ENCODE measurements at places on chromosomes 11 and 22.
A peak's percentile ranks its signal among the peaks of the same experiment; 100 is the strongest.

GRCh38 chr11:95461858-95462257 is 230.9 kb upstream of the SESN3 start:
- no peak for DNase-seq

DNA sequence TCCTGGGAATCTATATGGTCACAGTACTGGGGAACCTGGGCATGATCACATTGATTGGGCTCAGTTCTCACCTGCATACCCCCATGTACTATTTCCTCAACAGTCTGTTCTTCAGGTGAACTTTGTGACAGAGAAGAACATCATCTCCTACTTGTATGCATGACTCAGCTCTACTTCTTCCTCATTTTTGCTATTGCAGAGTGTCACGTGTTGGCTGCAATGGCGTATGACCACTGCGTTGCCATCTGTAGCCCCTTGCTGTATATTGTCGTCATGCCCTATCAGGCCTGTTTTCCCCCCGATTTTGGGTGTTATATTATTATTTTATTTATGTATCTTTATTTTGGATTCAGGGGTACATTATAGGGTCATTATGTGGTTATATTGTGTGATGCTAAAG is 2.4 kb upstream of the OR8G1 start:
- peak; percentile 26 for DNase-seq

DNA sequence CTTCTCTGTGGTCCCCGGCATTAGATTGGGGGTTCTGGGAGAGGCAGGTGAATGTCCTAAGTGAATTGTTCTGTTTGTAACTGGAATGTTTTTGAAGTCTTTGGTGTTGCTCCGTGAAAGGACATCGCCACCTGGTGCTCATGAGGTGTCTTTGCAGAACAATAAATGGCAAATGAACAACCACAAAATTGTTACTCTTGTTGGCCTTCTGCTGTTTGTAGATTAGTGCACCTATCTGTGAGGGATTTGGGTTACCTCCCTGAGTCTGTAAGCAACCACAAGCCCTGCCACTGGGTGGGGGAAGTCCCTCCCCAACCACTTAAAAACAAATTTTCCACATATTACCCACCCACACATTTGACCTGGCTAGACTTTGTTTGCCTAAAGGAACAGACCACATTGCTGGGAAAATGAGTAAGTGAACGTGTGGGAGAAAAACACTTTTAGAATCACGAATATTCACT is 4.7 kb downstream of the MPEG1 start:
- peak; percentile 61 for DNase-seq

GRCh38 chr11:100936781-100937180 is 192.8 kb downstream of the PGR start:
- DNase-seq, result no peak

GRCh38 chr22:37571258-37571991 is 8.5 kb downstream of the LGALS2 start:
- no peak for DNase-seq

- DNase-seq, result no peak
These were observed 77.7 kb downstream of the PTPRJ start for GRCh38 chr11:48058064-48058463.

DNA sequence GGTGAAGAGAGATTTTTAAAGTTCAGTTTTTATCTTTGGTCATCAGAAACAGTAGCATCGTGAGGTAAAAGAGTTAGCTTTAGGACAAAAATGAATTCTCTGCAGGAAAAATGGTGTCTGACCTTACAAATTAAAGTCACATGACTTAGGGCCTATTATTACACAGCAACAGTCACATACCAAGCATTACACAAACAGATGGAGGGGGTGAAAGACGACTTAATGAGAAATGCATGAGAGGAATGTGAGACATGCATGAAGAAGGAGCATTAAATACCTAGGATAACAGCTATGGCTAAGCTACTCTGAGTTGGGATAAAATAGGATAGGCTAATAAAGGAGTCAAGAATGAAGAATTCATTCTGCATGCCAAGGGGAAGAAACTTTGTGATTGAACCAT is 77.5 kb downstream of the BLID start:
- no peak for DNase-seq

- DNase-seq, result no peak
These were observed 185.5 kb downstream of the CTTN start for GRCh38 chr11:70583781-70584218.

DNA sequence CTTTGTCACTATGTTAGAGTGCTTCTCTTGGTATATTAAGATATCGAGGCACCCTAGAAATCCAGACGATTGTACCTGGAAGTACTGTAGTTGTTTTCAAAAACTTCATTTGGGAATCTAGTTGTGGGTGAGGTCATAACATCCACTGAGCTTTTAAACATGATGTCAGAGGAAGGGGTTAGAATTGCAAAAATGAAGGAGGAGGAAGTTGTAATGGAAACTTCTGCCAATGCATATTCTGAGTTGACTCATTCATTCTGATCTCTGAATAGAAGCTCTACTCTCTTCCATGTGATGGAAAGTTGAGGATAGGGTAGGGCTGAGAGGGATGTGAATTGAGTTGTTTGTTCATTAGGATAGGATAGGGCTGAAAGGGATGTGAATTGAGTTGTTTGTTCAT is 7.7 kb downstream of the CD44 start:
- DNase-seq, result no peak

DNA sequence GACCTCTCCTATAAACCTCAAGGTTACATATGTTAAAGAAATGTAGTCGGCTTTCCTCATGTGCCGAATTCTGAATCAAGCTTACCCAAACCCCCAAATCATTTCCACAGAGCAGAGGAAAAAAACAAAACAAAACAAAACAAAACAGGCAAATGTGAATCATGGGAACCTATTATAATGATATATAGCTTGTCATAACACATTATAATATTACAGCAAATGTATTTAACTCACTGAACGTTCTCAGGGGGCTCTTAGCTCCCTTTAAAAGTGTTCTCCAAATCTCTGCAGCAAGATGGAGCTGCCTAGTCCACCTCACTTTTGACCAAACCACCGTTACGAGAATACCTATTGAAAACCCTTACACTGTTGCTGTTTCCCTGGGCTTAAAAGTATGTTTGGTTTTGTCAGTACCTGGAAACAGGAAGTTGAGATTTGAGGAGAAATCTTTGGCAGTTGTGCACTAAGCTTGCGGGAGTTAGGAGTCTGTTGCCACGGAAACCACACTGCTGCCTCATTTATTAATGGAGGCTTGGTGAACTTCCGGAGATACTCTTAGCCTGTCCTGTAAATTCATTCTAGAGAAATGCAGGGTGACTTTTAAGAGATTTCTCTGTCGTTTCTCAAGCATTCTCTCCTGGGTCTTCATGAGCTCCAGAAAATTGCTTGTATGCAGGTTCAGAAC is 167.0 kb upstream of the RASSF10 start:
- no peak for DNase-seq

- DNase-seq, result peak; percentile 68
These were observed 3.0 kb upstream of the GTSE1 start for GRCh38 chr22:46293577-46294260.

- no peak for DNase-seq
These were observed 1.7 kb downstream of the TIMP3 start for GRCh38 chr22:32803020-32803737.

- no peak for DNase-seq
These were observed 25.9 kb downstream of the KMT2A start for GRCh38 chr11:118462178-118462577.

DNA sequence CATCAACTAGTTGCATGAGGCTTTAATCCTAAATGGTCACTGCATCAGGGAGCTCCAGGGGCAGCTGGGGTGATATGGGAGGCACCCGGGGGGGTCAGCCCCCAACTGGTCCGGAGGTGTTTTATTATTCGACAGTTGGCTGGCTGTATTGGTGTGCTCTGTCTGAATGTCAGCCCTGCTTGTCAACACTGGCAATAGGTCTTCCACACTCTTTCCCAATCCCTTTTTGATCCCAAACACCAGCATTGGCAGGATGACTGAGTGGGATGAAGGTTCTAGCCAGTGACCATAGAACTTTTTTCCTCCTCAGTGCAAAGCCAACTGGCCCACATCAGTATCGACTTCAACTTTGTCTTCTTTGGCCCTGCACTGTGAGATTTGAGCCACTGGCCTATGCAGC is 8.9 kb upstream of the LDLRAD3 start:
- DNase-seq, result no peak

GRCh38 chr11:93491973-93492372 is 51.2 kb downstream of the SMCO4 start:
- no peak for DNase-seq

GRCh38 chr11:121656328-121657090 is 203.7 kb upstream of the SORL1-AS1 start:
- no peak for DNase-seq

DNA sequence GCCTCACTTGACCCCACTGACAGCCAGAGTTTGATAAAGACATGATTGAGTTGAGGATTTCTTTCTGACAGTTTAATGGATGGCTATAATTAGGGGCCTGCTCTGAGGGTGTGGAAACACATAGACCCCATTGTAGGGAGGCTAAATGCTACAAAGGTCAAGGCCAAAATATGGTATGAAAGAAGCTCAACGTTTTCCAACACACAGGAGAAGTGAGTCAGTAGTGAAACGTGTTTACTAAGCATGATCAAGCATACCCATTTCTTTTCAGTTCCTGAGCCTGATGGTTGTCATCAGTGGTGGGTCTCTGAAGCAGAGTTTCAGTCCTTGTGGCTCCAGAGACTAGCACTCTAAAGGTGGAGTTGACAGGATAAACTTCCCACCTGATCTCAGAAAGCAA is 69.7 kb downstream of the SNX19 start:
- DNase-seq, result no peak

- no peak for DNase-seq
These were observed 129.4 kb upstream of the PAX6 start for GRCh38 chr11:31940371-31941037.

DNA sequence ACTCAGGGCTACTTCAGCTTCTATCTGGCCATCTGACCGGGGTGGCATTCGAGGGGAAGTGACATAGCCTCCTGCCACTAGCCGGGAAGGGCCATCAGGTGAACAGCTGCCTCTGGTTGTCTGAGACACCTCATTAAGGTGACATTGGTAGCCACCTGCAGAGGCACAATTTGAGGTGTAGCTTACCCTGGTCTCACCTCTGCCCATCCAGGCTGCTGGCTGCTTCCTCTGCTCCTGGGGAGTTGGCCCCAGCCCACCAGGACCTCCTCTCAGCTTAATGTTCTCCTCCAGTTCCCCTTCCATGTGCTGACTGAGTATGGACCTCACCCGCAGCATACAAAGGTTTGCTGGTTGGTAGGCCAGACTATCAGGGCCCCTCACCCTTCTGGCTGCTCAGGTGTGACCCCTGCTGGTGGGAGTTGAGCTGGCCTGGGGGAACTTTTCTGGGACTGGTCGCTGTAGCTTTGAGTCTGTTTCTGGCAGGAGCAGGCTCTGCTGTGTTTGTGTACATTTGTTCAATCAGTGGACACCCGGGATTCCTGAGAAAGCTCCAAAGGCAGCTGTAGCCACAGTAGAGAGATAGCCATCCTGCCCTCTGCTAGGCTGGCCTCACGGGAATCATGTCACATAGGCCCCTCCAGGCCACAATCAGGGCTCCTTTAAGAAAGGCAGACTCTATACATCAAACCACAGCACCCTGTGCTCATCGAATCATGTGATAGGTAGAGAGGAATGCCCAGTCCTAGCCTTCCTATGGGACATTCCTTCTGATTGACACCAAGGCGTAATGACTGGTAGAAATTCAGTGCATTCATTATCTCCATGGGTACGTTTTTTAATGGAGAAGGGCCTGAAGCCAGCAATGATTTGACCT is 295.1 kb upstream of the PLET1 start:
- DNase-seq, result peak; percentile 54

- DNase-seq, result no peak
These were observed 235.6 kb downstream of the FAT3 start for GRCh38 chr11:92460213-92460612.

- DNase-seq, result no peak
These were observed 143.9 kb downstream of the WNT7B start for GRCh38 chr22:45832959-45833580.

DNA sequence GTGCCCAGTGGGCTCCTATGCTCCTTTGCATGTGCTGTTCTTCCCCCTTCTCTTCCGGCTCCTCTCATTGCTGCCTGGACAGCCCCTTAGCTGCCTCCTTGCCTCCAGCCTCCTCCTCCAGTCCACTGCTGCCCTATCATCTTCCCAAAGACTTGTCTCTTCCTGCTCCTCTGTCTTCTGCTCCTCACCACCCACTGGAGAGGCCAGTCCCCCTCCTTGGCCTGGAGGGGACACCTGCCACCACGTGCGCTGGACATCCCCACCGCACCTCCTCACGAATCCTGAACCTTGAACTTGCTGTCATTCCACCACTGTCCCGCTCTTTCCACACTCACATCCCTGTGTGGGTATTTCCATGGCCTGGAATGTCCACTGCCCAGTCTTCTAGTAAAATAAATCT is 49.8 kb downstream of the MICAL2 start:
- DNase-seq, result no peak

DNA sequence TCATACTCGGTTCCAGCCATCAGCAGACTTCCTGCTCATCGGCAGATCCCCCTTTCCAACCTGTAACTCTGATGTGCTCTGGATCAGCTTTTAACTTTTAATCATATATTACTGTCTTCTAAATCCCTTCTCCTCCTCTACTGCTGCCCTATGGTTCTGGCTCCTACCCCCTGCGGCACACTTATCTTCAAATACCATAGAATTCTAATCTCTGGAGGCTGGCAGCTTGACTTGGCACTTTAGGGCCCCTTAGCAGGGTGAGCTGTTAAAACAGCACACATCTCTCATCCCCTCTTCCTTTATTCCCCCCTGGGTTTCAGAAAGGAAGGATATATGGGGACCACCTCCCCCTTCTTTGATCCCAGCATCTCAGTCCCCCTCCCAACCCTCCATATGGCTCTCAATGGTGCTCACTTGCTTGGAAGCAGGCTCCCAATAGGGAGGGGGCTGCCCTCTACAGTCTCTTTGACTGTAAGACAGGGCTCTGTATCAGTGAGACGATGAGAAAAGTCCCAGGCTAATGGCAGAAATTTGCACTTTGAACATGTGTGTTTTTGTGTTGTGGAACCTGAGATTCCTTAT is 4.4 kb upstream of the CNTF start:
- no peak for DNase-seq

DNA sequence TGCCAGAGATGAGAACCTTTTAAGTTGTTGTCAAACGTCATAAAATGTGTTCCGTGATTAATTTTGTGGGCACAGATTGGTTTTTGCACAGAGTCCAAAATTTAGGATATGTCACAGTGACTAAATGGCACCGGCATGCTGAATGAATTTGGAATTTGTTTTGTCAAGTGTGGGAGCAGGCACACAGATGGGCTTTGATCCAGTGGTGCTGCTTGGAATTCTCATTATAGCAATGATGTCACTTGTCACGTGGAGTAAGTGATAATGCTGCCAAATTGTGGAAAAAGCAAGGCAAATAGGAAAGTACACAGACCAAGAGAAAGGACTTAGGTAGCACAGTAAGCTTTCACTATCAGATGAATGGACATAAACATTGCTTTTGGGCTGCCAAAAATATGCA is 8.0 kb upstream of the LIN7C start:
- no peak for DNase-seq

- no peak for DNase-seq
These were observed 3.2 kb downstream of the NUP50 start for GRCh38 chr22:45166932-45167331.

GRCh38 chr22:26942637-26942957 is 285.2 kb downstream of the MIAT start:
- DNase-seq, result no peak

Measured in inflammatory macrophage (primary cell).